Fibroblast of gingiva (primary cell): ENCODE measurements at places on chromosomes 11 and 22.

- DNase-seq, result no peak
These were observed 61.4 kb downstream of the LIF start for GRCh38 chr22:30185129-30185528.

DNA sequence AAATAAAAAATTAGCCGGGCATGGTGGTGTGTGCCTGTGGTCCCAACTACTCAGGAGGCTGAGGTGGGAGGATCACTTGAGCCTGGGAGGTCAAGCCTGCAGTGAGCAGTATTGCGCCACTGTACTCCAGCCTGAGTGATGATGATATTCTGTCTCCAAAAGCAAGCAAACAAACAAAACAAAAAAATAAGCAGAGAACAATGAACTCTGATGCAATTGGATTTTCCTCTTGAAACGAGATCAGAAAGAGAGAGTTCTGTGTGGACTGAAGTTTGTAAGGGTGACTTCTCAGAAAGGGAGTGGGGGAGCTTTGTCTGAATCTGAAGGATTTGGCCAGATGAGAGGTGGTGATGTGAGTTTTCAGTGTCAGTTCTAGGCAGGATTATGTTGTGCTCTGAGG is 6.0 kb upstream of the TMEM123 start:
- peak; percentile 53 for DNase-seq

GRCh38 chr11:35259529-35259928 is 120.6 kb downstream of the CD44 start:
- DNase-seq, result no peak

- no peak for DNase-seq
These were observed 18.2 kb upstream of the BMAL1 start for GRCh38 chr11:13259374-13259773.

DNA sequence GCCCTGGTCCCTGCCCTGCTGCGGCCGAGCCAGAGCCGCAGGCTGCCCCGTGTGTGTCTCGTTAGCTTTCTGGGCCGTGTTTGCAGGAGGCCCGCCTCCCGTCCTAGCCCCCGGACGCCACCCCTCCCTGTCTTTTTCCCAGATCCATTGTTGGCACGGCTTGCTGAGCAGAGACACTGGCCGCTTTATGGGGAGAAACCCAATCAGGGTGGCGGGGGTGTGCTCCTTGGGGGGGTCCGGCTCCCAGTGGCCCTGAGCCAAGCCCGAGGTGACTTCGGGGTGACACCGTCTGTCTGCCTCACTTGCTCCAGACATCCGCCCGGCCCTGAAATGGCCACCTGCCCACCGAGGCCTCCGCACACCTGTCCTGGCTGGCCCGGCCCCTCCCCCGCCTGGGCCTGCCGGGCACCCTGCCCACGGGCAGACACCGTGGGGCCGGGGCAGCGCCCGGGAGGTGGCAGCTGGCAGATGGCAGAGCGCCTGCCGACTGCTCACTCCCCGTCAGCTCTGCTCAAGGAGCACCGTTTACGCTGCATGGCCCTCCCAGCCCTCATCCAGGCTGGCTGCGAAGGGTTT is 43.1 kb upstream of the PPARA start:
- peak; percentile 51 for DNase-seq

DNA sequence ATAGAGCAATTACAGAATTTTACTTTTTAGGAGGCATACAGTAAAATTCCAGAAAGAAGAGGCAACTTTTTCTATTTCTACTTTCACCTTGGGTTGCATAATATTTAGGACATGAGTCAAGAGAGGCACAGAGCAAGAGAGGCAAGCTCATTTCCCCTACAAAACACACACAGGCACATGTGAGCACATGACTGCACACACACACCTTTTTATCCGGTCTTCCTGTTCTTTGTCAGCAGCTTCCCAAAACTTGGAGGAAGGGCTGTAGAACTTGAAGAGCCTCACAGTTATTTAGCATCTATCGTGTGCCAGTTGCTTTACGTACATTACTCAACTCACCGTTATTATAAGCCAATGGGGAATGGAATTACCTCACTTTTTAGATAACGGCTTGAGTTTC is 37.8 kb upstream of the CCDC179 start:
- no peak for DNase-seq

DNA sequence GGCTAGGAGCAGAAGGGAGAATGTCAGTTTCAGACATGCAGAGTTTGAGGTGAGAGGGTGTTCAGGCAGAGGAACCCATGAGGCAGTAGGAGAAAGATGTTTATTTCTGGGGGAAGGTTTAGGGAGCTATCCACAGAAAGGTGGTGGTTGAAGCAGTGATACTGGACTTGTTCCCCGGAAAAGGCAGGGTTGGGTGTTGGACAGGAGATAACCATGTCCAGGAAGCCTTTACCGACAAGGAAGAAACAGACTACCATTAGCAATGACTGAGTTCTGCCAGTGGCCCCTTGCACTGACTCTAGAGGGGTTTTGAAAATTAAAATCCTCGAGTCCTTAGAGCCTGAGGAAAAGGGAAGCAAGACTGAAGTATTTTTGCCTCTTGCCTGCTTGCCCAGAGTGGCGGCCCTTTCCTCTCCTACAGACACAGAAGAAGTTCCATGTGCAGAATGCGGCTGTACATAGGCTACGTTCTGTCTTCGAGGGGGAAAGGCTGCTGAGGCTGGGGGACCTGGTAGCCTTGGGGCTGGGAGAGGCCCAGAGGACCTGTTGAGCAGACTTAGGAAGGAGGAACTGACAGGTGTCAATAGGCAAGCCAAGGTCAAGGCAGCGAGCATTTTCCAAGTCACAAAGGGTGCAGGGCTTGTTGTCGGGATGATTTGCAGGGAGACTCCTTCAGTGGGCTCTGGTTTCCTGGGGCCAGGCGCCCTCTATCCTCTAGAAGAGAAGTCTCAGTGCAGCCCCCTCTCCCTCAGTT is 146.7 kb downstream of the LDLRAD3 start:
- no peak for DNase-seq

- no peak for DNase-seq
These were observed 929.9 kb downstream of the NTM start for GRCh38 chr11:132300283-132300682.

GRCh38 chr22:20654343-20655208 is 119.3 kb upstream of the SERPIND1 start:
- DNase-seq, result no peak

DNA sequence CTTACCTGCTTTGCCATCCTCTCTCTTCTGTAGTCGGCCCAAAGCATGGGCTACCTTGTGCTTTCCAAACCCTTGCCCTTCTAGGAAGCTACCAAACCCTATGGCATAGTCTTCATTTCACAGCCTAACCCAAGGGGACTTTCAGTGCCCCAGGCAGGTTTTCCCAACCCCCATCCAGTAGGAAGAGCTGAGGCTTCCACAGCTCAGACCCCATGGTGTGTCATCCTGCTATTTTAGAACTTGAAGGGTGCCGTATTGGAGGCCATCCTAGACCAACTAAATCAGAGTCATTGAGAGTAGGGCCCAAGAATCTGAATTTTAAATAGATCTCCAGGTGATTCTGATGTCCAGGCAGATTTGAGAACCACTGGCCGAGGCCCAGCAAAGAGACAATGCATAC is 31.9 kb upstream of the TUB start:
- DNase-seq, result no peak

DNA sequence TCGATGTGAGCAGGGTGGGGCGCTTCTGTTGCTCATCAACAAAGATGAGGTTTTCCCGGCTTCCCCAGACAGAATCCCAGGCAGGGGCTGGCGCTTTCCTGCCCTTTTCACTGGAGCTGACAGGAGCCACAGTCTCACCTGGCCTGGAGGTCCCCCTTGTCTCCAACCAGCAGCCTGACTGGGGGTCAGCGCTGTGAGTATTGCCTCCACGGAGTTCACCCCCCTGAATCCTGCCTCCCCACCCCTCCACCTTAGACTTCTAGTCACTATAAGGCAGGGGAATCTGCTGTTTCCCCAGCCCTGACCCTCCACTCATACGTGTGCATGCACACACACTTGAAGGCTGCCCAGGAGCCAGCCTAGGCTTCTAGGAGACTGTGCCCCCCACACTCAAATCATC is 58.8 kb upstream of the LYVE1 start:
- no peak for DNase-seq

DNA sequence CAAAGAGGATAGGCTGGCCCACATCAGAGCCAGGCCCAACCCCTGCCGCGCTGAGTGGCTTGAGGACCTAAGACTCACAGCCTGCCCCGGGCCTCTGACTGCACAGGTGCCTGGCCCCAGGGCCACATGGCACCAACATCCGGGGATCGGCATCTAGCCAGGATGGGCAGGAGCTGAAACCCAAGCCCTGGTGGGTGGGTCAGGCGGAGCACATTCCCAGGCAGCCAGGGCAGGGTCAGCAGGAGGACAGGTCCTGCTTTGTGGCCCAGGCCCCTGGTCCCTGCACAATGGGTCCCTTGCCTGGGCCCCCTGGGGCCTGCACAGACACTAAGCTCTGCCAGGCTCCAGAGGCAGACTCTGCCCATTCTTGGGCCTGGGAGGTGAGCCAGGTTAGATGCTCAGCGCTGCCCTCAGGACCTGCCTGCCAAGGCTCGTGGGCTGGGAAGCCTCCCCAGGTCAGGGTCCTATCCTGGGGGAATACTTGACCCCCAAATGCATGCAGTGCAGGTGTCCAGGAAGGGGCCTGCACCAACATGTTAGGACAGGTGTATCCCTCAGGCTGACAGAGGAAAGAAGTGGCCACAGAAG is 33.5 kb downstream of the ARVCF start:
- DNase-seq, result no peak

DNA sequence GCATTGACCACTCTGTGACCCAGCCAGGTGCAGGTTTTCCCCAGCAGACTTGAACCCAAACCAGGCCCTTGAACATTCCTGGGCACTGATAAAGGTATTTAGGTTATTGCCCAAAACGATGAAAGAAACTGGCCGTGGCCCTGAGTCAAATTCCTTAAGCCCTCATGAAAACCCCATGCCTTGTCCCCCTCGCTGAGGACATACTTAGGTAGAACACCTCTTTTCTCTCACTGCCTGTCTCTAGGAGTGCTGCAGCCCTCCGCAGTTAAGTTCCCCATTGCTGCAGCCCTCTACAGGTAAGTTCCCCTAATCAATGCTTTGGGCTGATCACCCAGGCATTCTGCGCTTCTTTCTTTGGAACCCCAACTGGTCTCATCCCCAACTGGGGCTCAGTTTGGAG is 961.6 kb downstream of the TBC1D22A start:
- no peak for DNase-seq

- DNase-seq, result peak; percentile 82
These were observed 89.7 kb upstream of the CARD18 start for GRCh38 chr11:105229257-105229656.

DNA sequence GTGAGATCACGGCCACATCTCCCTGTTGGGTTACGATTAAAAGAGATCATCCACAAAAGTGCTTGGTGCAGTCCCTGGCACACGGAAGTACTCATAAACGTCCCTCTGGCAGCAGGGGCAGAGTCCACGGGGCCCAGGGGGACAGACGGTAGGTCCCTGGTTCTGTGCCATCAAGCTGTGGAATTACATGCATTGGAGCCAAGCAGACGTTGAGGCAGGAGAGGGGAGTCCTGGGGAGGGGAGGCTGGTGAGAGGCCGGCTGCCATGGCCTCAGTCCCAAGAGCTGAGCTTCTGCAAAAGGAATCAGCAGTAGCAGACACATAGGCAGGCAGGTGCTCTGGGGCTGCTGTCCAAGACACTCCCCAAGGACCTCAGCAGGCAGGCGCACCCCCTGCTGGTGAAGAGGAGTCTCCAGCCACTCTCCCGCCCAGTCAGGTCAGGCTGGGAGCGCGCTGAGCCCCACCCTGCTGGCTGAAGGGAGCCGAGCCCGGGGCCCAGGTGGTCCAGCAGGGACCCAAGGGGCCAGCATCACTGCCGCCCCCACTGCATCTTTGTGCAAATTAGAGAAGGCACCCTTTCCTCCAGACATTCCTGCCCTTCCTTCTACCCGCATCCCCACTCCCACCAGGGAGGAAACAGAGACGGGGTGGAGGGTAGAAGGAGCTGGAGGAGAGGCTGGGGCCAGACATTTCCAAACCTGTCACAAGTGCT is 7.6 kb upstream of the KCTD17 start:
- no peak for DNase-seq
